ENCODE measurements at places on chromosomes 7 and 10.

DNA sequence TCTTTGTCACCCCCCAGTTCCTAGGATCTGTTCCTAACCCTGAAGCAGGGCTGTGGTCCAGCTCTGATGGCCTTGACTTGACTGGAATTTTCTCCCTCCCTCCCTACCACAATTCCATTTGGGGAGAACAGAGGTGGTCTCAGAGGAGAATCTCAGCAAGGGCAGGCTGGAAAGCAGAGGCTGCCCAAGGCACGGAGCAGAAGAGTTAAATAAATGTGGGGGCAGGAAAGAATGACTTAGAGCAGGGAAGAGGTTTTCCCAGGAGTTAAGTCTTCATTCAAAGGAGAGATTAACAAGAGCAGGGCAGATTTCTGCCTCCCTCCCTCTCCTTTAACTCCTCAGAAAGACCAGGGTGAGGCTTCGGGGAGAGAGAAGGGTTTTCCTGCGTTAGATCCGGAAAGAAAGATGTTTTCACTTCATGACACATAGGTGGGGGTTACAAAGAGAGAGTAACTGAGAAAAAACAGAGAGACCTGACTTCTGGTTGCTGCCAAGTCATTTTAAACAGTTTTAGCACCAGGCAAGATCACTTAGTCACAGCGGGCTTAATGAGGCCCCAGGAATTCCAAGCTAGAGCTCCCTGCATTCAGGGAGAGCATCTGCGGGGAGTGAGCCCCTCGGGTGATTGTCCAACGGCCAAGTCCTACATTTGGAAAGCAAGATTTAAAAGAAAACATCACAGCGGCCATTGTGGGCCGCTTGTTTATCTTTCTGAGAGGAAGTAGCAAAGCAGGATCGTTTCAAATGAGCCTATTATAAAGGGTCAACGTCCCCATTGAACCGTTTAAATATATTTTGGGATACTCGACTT, 78.7 kb downstream of the ARHGAP22 start:
- DNase-seq, result no peak

- peak; percentile 64 for DNase-seq
These were observed 11.7 kb downstream of the PLAC9 start for GRCh38 chr10:80144067-80144695.

- no peak for DNase-seq
These were observed 20.5 kb downstream of the EIF3A start for GRCh38 chr10:119060107-119060506.

GRCh38 chr7:3753868-3754267, 452.8 kb downstream of the SDK1 start:
- no peak for DNase-seq

- peak; percentile 1 for DNase-seq
These were observed 18.8 kb upstream of the ZNF273 start for GRCh38 chr7:64884085-64884912.

GRCh38 chr7:151249732-151250072, 1.2 kb upstream of the SMARCD3 start:
- peak; percentile 77 for DNase-seq

- DNase-seq, result no peak
These were observed 57.2 kb downstream of the JAKMIP3 start for GRCh38 chr10:132122939-132123445.

- DNase-seq, result no peak
These were observed 7.2 kb downstream of the TNS3 start for GRCh38 chr7:47574482-47575329.

DNA sequence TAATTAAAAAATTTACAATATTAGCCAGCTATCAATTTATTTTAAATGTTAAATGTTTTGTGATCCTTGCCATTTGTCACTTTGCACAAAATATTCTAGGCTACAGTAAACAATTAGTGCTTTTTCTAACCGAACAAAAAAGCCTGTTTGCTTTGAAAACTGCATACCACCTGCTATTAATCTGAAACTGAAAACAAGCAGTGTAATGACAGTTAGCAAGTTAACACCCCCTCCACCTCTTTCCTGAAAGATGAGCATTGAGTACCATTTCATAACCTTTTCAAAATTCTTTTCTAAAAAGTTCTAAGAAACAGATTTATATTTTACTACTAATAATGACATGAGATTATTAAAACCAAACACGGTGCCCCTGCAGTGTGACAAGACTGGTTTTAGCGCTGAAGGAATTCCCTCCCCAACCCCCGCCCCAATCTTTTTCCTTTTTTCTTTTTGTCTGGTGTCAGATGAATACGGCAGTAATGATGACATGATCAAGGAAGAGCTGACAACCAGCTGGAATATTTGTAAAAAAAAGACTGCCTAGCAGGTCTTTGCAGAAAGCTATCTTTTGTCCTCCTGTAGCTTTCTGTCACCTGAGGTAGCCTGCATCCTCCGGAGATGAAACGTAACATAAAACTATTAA, 175.6 kb downstream of the CHCHD3 start:
- no peak for DNase-seq

- DNase-seq, result no peak
These were observed 31.9 kb upstream of the SGCE start for GRCh38 chr7:94687810-94688209.

GRCh38 chr10:4054656-4055435, 269.8 kb upstream of the KLF6 start:
- DNase-seq, result no peak

- no peak for DNase-seq
These were observed 2.9 kb downstream of the IPMK start for GRCh38 chr10:58264780-58265179.

DNA sequence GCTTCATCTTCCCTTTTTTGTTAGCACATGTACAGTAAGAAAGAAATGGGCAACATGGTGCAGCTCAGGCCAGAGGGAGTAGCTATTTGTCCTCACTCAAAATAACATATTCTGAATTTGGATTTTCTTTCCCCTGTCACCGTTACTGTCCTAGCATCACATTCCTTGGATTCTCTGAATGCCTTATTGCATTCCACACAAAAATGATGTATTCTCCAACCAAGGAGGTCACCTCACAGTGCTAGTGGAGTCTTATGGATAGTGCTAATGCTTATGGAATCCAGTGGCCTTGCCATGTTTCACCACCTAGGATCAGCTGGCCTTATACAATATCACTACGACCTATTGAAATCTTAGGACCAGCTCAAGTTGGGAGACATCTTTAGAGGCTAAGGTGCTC, 7.2 kb downstream of the PRSS58 start:
- DNase-seq, result no peak

DNA sequence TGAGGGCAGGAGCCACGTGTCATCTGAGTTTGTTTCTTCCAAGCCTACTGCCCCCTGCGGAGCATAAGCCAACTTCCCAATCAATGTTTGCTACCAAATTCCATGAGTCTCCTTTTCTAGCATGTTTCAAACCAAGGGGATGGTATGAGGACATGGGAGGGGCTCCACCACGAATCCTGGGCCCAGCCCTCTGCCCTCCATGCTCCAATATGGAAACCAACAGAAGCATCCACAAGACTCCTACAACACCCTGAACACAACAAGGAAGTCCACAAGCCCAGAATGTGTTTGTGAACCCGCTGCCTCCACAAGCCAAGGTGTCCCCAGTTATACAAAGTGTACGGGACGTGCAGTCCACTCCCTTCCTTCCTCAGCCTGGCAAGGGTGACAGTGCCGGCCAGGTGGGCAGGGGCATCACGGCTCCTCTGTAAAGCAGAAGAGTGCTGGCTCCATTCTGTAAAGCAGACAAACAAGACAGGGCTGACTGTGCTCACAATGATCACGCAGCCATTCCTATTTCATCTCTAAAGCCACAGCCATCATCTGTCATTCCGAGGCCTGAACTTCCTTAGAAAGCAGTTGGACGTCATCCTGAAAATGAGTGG, 466.1 kb downstream of the PTPRN2 start:
- DNase-seq, result no peak

DNA sequence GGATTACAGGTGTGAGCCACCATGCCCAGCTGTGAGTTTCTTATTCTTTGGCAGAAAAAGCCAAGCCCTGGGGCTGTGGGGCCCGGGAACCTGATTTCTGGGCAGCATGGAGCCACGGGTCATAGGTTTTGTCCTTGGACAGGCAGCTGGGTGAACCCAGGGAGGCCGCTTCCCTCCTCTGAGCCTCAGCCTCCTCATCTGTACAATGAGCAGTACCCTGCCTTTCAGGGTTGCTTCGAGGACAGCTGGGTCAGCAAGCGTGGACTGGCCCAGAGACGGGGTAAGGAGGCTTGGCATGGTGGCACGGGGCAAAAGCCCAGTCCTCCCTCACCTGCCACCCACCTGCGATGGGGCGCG, 84.1 kb upstream of the GNA12 start:
- DNase-seq, result no peak

GRCh38 chr7:98314469-98314868, 33.0 kb downstream of the BRI3 start:
- no peak for DNase-seq

DNA sequence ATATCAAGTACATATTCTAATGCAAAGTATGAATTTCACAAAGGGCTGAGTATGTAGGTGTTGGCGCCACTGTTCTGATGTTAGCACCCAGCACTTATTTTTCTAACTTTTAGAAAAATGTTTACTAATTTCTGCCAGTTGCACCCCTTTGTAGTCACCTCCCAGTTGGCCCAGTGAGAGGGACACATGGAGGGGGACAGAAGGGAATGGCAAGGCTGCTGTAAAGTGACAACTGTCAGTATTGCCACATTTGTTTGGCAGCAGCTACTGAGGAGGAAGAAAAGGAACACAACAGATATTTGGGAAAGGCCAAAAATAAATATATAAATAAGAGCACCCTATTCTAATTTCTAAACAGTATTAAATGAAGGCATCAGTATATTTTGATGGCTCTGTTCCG, 57.3 kb downstream of the ANK3 start:
- DNase-seq, result no peak

GRCh38 chr7:153657182-153657800, 394.9 kb upstream of the DPP6 start:
- DNase-seq, result peak; percentile 5

DNA sequence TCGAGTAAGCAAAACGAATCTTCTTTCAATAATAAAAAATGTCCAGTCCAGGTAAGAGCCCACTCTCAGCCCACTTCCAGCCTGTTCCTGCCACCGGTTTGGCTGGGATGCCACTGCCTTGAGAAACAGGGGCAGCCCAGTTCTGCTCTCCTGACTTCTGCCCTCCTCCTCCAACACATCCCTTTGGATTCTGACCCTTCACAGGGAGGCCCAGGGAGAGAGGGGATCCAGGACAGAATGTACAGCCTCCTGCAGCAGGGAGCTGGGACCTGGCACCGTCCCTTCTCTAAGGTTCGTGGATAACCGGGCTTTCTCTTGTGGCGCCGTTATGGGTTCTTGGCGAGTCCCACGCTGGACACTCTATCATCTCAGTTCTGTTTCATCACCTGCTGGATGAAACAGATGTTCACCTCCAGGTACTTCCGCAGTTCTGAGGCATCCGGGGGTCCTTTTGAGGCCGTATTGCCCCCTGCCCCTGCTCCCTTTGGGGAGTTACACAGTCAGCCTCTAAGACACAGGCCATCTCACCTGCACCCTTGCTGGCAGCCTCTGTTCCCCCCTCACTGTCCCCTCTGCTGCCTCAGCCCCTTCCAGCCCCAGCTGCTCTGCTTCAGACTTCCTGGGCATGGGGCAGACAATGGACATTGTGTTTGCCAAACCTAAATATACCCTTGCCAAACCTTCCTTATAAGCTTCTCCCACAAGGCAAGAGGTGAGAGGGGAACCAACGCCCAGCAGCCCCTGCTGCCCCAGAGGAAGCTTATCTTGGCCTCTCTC, 203.8 kb upstream of the ZMIZ1 start:
- DNase-seq, result no peak

DNA sequence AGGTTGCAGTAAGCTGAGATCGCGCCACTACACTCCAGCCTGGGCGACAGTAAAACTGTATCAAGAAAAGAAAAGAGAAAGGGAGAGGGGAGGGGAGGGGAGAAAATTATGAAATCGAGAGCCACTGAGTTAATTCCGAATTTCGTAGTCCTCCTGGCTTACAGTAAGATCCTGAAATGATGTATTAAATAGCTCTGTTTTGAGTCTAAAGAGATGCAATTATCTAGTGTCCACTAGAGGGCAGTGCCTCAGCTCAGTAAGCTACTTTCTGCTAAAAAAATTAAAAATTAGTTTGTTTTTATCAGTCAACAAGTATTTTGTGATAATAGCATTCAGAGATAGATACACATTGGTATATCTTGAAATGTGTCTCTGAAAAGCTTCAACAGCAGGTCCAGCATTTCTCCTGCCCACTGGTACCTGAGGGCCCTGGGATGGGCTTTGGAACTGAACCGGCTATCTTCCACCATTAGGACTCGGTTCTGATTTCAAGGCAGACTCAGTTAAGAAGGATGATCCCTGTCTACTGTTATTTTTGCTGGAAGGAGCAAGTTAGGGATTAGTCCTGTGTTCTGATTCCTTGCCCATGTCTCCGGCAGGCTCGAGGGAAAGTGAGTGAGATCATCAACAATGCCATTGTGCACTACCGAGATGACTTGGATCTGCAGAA, 19.5 kb downstream of the TSPAN33 start:
- peak; percentile 50 for DNase-seq

- DNase-seq, result no peak
These were observed 36.3 kb downstream of the SLC25A13 start for GRCh38 chr7:96285579-96285978.

DNA sequence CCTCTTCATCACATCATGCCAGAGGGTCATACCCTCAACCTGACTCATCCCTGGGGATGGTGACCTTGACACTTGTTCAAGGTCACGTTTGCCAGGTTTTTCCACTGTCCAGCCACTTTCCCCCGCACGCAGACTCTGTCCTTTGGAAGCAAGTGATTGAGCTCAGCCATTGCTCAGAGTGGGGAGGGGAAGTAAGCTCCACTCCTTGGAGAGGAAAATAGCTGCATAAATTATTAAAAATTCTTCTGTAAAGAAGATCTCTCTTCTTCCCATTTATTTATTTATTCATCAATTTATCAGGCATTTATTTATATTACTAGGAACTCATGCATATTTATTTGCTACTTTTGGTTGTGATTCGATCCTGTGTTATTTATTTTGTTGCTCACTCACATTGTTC, 88.0 kb downstream of the GLRX3 start:
- no peak for DNase-seq

GRCh38 chr7:81926-82756, 110.2 kb upstream of the FAM20C start:
- DNase-seq, result peak; percentile 82

GRCh38 chr7:50531401-50531911, 33.7 kb downstream of the DDC start:
- no peak for DNase-seq

- DNase-seq, result no peak
These were observed 7.3 kb downstream of the C7orf57 start for GRCh38 chr7:48042636-48043035.

GRCh38 chr7:63096141-63096540, 902.5 kb upstream of the ZNF722 start:
- DNase-seq, result no peak

DNA sequence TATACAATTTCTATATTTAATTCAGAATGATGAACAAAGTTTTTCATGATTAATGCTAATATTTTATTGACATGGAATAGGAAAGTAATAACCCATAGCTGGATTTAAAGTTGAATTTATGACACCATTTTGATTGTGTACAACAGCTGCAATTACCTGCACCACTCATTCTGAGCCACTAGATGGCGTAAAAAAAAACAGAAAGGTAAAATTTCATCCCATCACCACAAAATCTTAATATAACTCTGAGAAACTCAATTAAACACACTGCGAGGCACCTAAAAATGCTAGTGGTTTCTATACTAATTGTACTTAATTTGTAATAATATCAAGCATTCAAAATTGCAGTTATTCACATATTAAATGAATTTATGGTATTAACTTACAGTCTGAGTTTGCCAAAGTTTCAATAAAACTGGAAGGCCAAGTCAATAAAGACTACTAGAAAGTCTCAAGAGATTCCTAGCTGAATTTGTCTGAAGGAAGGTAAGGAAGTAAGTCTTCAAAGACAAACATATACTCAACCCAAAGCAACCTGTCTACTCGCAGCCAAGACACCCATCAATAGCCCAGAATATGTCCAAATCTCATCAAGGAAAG, 182.5 kb downstream of the SKAP2 start:
- DNase-seq, result peak; percentile 28

Data from iPS-NIHi11 (cell line).